ENCODE measurements at places on chromosomes 7 and 10.

DNA sequence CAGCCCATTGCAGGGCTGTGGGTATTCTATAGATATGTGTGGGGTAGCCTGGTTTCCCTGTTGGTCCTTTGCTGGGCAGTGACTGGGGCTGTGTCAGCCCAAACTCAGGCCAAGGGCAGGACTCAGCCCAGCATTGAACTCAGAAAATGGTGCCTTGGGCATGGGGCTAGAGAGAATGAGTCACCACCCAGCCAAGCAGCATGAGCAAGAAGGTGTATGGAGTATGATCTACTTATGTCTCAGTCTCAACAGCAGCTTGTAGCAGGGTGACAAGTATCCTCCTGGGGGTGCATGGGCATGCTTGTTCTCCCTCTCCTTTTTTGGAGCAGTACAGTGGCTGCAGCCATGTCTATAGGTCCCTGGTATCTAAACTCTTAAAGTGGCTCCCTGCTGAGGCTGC is 32.0 kb downstream of the STK31 start:
- DNase-seq = no peak

DNA sequence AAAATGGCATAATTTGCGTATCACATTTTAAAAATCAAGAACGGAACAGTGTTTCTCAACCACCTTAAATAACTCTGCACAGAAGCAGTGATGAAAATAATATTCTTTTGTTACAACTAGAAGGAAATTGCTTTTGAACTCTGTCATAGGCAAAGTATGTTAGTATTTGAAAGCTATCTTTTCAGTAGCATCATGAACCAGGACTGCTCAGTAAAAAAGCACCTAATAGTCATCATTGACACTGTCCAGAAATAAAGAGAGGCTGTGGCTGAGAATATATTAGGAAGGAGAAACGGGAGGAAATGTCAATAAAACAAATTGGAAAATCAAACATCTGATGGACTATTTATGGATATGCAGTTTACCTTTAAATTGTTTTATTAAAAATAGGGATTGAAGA is 237.2 kb upstream of the AKR1E2 start:
- no peak for DNase-seq

- no peak for DNase-seq
Measured at GRCh38 chr10:66671562-66671961, 254.3 kb upstream of the LRRTM3 start.

DNA sequence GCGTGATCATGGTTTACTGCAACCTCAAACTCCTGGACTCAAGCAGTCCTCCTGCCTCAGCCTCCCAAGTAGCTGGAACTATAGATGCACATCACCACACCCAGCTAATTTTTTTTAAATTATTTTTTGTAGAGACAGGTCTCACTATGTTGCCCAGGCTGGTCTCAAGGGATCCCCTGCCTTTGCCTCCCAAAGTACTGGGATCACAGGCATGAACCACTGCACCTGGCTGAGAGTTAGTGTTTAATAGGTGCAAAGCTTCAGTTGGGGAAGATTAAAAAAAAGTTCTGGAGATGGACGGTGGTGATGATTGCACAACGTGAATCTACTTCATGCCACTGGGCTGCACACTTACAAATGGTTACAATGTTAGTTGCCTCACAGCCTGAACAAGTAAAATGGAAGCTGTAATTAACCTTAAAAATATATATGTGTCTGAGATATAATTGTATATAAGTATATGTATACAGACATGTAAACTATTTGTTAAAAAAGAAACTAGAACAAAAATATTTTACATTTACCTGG is 106.4 kb upstream of the ZNF438 start:
- DNase-seq = no peak

GRCh38 chr10:11781114-11781513 is 38.9 kb downstream of the ECHDC3 start:
- no peak for DNase-seq

DNA sequence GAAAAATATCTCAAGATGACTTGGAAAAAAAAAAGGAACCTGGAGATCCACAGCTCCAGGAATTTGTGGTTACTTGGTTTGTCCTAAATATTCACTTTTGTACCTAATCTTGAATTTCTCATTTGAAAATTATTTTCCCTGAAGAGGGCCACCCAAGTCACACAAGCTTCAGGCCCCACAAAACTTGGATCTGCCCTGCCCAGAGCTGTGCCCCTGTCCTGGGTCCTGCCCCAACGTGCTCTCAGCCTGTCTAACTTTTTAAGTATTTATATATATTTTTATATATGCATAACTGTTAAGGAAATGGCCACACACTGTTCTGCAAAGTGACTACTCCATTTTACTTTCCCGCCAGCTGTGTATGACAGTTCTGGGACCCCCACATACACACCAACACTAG is 123.5 kb downstream of the ARHGAP22 start:
- no peak for DNase-seq

DNA sequence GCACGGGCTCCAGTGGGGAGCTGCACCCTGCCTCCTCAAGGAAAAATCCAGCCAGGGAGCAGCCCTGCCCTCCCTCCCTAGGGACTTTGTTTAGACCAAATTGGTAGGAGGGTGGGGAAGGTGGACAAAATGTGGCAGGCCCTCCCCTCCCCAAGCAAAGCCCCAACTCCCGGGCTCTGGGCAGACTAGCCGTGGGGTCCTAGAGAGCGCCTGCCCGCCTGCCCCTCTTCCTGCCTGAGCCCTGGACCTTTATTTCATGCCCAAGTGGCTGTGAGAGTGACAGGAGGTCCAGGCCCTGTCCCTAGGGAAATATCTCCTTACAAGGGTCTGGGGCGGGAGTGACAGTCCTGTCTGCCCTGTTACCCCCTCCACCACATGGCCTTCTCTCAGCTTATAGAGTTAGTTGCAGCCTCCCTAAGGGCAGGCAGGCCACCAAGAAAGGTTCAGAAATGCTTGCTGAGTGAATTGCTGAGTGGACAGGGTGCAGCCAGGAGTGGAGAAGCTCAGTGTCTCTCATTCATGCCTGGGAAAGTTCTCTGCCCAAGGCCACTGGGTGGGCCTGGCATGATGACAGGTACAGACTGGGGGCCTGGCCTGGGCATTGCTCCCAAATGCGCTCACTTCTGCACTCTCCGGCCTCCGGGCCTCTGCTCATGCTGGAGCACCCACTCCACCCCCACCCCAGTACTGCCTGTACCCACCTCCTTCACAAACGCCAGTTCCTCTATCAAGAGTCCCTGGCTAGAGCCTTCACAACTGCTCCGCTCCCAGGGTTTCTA is 25.2 kb downstream of the DNAJB12 start:
- DNase-seq = no peak

- no peak for DNase-seq
Measured at GRCh38 chr10:93917064-93917391, 23.2 kb downstream of the SLC35G1 start.

- DNase-seq = no peak
Measured at GRCh38 chr10:101818872-101819633, 809 bp upstream of the OGA start.

DNA sequence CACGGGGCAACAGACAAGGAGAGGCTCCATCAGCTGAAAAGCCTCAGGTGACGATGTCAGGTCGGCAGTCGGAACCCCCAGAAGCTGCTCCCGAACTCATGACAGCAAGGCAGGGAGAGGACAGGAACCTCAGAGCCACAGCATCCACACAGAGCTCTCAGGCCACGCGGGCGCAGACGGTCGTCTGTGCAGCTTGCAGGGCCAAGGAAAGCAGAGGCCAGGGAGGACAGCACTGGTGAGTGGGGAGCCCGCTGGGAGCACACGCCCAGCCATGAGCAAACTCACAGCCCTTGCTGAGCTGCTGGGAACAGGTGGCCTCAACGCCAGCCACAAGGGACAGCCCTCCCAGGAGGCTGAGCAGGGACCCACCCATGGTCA is 138.9 kb downstream of the MAD1L1 start:
- DNase-seq = no peak

GRCh38 chr10:110364531-110364937 is 59.8 kb upstream of the SMNDC1 start:
- DNase-seq = no peak

DNA sequence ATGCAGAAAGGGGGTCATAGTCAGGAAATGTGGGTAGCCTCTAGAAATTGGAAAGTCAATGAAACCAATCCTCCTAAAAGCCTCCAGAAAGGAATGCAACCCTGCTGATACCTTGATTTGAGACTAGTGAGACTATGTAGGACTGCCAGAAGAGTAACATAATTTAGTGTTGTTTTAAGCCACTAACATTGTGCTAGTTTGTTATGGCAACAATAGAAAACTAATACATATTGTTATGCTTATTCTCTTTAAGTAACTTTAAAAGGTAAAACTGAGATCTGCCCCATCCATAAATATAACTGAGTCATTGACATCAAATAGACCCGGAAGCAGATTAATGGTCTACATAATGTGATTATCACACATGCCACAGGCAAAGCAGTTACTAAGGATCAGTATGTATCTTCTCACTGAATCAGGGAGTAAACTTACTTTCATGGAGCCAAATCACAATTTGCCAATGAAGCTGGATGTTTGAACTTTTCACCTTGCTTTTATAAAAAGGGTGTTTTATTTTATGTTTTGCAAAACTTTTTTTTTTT is 146.4 kb upstream of the TMEM106B start:
- no peak for DNase-seq

- no peak for DNase-seq
Measured at GRCh38 chr7:150769768-150770167, 30.4 kb downstream of the TMEM176B start.

DNA sequence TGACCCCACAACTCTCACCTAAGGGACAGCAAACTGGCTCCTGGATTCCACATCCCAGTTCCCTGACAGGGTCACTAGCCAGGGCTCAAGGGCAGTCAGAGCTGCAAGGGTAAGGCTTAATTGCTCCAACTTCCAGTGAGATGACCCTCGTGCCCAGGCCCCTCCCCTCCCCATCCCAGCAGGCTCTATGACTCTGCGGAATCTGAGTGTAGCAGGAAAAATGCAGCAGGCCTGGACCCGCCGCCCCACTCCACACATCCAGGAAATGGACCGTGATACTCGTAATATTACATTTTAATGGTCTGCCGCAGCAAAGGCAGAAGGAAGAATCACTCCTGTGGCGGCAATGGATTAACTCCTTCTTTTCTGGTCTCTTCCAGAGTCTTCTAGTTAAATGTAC is 91.7 kb upstream of the CHST15 start:
- DNase-seq = no peak

DNA sequence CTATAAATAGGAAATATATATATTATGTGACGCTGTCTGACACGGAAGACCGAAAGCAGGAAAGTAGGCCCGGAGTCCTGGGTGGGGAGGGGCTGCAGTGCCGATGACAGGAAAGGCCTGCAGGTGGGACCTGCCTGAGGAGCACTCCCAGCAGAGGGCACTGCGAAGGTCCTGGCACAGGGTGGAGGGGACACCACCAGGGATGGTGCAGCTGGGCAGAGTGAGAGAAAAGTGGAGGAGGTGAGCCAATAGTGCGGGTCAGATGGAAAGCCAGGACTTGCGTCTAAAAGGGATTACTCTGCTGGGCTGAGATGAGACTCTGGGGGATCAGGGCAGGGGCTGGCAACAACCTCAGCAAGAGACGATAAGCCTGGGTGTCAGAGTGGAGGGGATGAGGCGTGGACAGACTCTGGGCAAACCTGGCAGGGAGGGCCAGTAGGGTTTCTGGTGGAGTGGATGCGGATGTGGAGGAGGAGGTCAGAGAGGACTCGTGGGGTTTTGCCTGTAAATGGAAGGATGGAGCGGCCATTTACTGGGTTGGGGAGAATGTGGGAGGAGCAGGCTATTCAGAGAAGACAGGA is 118.2 kb upstream of the ZNF746 start:
- peak; percentile 39 for DNase-seq

DNA sequence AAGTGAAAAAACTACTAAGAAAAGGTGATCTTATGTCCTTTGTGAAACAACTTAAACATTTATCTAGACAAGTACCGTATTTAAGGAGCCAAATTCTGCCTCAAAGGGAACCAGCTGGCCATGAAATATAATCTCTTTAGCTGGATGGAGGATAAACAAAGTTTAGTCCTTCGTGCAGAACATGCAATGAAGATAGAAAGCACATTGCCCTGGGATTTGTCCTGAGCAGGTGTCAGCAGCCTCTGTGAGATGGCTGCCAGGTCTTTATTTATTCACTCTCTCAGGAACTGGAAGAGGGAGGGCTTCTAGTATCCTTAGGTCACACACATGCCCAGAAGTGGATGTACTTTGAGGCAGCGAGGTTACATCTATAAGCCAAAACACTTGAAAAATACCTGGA is 57.4 kb upstream of the CASD1 start:
- no peak for DNase-seq

DNA sequence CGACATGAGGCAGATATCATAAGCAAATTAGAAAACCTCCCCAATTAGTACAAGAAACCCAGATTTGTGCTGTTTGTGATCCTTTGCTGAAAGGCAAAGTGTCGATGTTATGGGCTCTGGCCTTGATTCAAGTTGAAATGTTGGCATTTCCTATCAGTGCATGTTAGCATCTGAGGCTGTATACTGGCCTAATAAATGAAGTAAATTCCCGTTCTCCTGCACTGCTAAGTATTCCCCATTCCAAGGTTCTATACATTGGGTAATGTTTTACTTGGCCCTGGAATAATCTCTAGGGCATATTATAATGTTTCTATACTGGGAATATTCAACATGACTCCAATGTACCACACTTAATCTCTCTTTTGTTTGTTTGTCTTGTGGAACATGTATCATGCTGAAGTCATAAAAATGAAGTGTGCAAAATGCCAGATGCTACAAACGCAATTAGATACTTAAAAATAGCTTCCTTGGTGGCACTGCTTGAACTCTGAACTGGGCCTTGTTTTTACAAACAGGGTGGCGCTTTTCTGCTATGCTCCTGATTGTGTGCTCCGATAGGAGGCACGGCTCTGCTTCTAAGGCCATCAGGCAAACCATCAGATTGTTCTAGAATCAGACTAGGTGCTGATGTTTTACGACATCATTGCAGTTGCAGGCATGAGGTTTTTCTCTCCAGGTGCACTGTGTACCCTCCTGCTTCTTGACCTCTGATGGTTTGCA is 156.7 kb upstream of the TCF7L2 start:
- DNase-seq = no peak

- no peak for DNase-seq
Measured at GRCh38 chr7:27123007-27123476, 7.5 kb downstream of the HOXA4 start.

GRCh38 chr10:90592638-90593302 is 265.1 kb downstream of the HTR7 start:
- DNase-seq = peak; percentile 9

- DNase-seq = no peak
Measured at GRCh38 chr7:33901199-33901598, 4.1 kb upstream of the BMPER start.

- DNase-seq = no peak
Measured at GRCh38 chr10:132131581-132132420, 54.9 kb upstream of the DPYSL4 start.

- no peak for DNase-seq
Measured at GRCh38 chr10:19904202-19904661, 88.0 kb downstream of the PLXDC2 start.

DNA sequence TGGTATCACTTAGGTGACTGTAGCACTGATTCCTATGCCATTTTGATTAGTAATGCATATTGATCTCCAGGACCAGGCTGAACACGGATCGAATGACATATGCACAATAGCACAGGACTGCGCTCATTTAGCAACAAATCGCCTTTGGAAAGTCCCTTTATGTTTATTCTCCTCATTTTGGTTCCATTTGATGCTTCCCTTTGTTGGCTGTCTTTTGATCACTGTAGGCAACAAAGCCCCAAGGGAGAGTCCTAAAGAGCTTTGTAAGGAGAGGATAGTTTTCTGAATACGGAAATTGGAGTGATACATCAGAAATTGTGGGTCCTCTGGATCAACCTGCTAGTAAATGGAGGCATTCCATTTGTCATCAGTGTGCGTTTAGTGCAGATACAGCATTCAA is 1111.4 kb downstream of the SORCS1 start:
- no peak for DNase-seq

GRCh38 chr7:151046603-151047573 is 1.4 kb upstream of the ASIC3 start:
- DNase-seq = peak; percentile 88
